Stimulated activated CD8-positive, alpha-beta memory T cell treated with anti-CD3 and anti-CD28 coated beads, Interleukin-7, amount 100 ng/mL, for 4 hours (primary cell): ENCODE measurements at places on chromosomes 16 and 17.

GRCh38 chr16:50213939-50214519, 52.3 kb upstream of the ADCY7 start:
- DNase-seq = no peak

- DNase-seq = no peak
Measured at GRCh38 chr16:46573008-46573833, 48.0 kb downstream of the SHCBP1 start.

- DNase-seq = no peak
Measured at GRCh38 chr17:82053130-82053529, 1.4 kb downstream of the GPS1 start.

GRCh38 chr16:16101585-16101984, 121.7 kb downstream of the ABCC6 start:
- DNase-seq = no peak

DNA sequence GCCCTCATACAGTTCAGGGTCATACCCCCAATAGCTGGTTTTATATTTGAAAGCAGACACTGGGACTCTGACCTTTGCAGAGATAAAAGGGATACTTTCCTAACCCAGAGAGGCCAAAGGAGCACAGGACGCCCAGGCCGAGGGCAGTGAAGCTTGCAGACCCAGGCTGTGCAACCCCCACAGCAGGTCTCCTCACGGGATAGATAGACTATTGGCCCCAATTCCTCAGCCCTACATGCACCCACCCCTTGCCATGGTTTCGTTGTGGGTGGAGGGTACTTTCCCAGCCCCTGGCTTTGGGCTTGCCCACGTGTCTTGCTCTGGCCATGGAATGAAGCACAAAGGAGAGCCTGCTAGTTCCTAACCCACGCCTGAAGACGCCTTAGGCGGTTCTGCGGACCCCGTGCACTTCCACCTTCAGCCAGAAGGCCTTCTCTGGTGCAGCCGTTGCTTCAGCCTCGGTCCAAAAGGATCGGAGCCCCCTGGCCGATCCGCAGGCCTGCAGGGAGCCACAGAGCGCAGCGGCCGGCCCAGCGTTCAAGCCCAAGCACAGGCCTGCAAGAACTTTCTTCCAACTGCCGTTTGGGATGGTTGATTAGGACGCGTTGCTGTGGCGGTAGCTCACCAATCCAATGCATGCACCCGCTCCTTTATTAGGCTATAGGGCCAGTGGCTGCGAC, 9.8 kb upstream of the BRCA1 start:
- no peak for DNase-seq

GRCh38 chr17:3961564-3962047, 2.6 kb downstream of the ATP2A3 start:
- no peak for DNase-seq
